Activated B cell treated with CpG ODN at 0.5 μM for 24 hours (primary cell): ENCODE measurements at places on chromosomes 2 and 18. TPM values are rescaled to one million over a fixed set of nuclear protein-coding genes. Genes with fewer than 3 reads are reported as not detected.

FSIP2 gene
- 0.07 and 0.24 TPM in 2 replicates for total RNA-seq

CAPG gene
- total RNA-seq, result 208 and 213 TPM in 2 replicates

FOXD4L1 gene
- total RNA-seq, result 0.17 and 0.35 TPM in 2 replicates

LYPD6 gene
- not detected in 2 replicates for total RNA-seq

CCBE1 gene
- 0.04 TPM in 1 of 2 replicates, not detected in the other for total RNA-seq

- no peak for DNase-seq
Measured at GRCh38 chr18:49340446-49340845, 120.0 kb downstream of the DYM start.

DNA sequence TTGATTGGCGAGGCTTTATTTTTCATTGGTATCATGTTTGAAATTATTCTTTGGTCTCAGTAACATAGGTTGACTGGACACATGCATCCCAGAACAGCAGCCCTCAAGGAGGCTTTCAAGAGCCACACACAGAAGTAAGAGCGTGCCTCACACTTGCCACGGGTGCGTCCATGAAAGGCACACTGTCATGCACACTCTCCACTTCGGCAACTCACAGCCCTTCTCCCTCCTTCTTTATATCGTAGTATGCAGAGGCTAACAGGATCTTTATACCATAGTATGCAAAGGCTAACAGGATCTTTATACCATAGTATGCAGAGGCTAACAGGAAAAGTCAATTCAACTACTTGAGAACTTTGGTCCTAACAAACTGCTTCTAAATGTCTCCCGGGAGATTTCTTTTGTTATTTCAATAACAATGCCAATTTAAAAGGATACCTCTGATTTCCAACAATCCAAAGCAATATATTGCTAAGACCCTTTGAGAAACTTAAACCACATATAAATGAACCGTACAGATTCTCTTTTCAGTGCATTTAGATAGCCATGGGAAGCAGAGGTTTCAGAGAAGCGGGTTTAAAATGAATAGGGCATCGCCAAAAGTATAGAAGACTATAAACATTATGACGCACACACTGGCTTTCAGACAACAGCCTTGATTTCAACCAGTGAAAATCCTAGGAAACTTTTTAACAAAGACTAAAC is 26.5 kb upstream of the ZNF516 start:
- DNase-seq, result no peak

GRCh38 chr2:55839182-55839819 is 84.3 kb downstream of the EFEMP1 start:
- DNase-seq, result no peak
